ENCODE measurements at places on chromosomes 3 and 15.

- DNase-seq: no peak
Observed at GRCh38 chr3:107861422-107861821, 229.4 kb downstream of the CD47 start.

- no peak for DNase-seq
Observed at GRCh38 chr15:40333922-40334492, 6.7 kb downstream of the CCDC9B start.

GRCh38 chr3:183439515-183439914, 11.1 kb upstream of the MCF2L2 start:
- no peak for DNase-seq

DNA sequence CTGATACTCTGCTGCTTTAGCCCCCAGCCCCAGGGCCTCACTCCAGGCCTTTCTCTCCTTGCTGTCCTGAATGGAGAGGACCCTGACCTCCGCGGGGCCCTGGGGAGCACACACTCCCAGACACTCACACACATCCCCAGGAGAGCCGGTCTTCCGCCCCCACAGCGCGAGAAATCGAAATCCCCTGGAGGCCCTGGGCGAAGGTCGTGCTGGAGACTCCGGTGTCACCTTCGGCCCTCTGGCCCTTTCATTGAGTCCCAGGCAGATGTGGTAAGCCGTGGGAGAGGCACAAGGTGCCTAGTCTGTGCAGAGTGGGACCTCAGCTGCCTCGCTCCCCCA, 848 bp upstream of the GOLGA8B start:
- DNase-seq: no peak

DNA sequence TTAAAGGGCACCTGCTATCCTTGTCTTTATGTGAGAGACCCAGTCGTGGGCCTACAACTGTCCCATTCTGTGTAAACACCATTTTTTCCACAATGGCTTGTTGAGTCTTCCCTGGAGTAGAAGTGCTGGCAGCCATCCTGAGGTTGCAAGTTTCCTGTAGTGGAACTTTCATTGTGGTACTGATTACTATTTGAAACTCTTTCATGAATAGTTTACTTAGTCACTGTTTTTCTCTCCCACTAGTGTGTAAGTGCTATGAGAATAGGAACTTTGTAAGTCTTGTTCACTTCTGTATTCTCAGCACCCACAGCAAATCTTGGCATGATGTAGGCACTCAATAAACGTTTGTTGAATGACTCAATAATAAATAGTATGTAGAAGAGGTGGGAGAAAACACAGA, 48.6 kb downstream of the RARB start:
- no peak for DNase-seq

DNA sequence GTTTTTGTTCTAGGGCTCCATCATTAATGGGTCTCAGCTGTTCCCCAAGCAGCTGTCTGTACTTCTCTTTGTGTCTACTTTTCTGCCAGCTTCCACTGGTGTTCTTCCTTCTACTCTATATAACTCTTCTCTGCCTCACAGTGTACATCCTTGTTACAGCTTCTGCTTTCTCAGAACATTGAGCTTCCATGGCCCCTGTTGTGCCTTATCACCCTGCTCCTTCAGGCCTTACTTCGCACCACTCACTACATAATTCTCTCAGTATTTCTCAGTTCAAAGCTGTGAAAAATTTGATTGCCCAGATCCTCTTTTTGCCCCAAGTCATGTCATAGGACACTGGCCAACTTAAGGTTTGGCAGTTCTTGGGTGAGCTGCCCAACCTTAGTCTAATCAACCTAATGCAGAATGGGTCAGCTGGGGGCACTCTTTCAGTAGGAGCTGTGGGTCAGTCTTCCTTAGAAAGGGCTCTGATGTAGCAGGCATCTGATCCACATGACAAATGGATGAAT, 28.9 kb downstream of the CSTA start:
- no peak for DNase-seq

DNA sequence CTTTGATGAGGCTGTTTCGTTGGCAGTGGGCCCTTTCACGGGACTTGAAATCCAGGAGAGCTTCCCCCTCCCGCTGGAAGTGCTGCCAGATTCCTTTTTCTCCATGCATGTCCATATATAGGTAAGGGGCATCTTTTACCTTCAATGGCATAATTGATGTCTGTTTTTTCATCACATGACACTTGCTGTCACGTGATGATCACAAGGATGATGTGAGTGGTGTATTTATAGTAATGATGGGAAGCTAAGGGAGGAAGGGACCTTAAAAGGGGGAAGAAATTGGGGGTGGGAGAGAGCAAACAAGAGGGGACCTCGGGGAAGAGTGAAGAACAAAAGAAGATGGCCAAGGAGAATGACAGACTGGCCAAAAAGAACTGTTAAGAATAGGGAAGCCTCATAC, 11.3 kb upstream of the SUSD5 start:
- no peak for DNase-seq

- DNase-seq: no peak
Observed at GRCh38 chr3:124441766-124442165, 288.5 kb upstream of the UMPS start.

- no peak for DNase-seq
Observed at GRCh38 chr15:64398575-64398974, 10.9 kb downstream of the TRIP4 start.

- DNase-seq: no peak
Observed at GRCh38 chr15:40825661-40826422, 2.7 kb downstream of the PPP1R14D start.

DNA sequence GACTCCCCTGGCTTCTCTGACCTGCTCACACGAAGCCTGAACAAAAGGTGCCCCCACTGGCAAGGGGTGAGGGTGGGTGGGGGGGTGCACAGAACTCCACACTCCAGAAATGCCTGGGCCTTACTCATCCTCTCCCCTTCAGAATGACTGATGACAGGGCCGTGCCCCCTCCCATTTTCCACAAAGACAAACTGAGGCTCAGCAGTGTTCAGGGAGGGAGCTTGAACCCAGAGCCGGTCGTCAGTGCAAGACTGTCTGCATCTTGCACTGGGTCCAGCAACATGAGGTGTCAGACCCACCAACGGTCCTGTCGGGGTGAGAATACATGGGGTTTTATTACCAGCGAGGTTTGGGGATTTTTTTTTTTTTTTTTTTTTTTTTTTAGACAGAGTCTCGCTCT, 15.3 kb downstream of the IGDCC3 start:
- DNase-seq: no peak

DNA sequence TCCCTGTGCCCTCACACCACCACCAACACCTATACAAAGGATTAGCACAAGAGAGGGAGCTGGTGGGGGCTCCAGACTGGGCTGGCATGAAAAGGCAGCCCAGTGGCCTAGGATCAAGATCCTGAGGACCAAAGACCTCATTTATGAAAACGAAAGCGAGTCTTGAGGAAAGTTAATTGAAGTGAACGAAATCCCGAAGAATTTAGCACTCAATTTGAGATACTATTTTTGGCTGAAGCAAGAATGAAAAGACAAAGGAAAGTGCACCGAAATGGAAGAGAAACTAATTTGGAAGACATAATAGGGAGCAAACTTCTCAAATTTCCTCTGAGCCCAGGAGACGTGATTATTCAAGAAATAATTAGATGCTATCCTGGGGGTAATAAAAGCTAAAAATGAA, 68.7 kb upstream of the SLC6A11 start:
- DNase-seq: no peak

DNA sequence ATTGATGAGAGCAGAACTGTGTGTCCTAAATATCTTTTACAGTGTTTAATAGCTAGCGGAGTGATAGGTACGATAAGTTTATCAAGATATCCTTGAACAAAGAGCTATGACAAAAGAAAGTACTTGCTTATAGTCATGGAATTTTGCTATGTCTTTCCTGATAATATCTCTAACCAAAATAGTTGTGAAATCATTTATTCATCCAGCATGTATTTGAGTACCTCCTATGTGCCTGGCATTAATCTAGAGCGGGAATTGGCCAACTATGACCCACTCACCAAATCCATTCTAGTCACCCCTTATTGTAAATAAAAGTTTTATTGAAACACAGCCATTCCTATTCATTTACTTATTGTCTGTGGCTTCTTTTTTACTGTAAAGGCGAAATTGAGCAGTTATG, 46.6 kb downstream of the ZFAND6 start:
- DNase-seq: peak; percentile 17

DNA sequence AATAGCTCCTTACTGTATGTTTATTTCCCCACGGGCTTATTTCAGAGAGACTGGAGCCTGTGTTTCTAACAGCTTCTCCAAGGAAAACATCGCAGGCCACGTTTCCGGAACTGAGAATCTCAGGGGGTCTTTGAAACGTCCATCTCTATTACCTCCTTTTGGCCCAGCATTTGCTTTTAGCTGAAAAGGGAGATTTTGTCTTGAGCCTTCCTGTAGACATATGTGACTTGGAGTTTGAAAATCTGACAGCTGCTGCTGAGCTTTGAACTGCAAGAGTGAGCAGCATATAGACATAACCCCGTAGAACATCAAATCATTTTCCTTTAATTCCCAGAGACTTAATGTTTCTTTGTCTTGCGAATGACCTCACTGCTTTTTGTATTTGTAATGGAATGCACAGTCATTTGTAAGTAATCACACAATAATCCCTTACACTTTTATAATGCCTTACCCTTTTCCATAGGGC, 54.6 kb downstream of the LPP start:
- DNase-seq: no peak

- DNase-seq: no peak
Observed at GRCh38 chr3:152291649-152292066, 22.9 kb downstream of the MBNL1 start.

- no peak for DNase-seq
Observed at GRCh38 chr3:39361252-39361927, 21.8 kb upstream of the SLC25A38 start.

- no peak for DNase-seq
Observed at GRCh38 chr15:29045717-29046116, 159.9 kb downstream of the APBA2 start.

GRCh38 chr3:46085421-46086082, 58.3 kb upstream of the XCR1 start:
- DNase-seq: no peak

DNA sequence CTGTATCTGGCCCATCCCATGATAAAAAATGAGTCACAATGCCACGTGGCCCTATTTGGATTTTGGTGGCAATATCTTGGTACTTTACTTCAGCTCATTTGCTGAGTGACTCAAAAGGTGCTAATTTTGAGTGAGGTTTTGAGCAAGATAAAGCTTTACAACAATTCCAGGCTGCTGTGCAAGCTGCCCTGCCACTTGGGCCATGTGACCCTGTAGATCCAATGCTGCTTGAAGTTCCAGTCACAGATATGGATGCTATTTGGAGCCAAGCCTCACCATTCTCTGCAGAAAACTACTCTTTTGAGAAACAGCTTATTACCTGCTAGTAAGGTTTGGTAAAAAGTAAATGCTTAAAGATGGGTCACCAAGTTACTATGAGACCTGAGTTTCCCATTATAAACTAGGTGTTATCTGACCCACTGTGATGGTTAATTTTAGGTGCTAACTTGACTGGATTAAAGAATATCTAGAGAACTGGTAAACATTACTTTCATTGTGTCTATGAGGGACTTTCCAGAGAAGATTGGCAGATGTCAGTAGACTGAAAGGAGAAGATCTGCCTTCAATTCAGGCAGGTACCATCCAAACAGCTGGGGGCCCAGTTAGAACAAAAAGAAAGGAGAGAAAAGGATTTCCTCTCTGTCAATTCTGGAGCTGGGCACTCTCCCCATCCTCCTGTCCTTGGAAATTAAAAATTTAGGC, 1083.9 kb downstream of the DIPK2A start:
- DNase-seq: no peak

DNA sequence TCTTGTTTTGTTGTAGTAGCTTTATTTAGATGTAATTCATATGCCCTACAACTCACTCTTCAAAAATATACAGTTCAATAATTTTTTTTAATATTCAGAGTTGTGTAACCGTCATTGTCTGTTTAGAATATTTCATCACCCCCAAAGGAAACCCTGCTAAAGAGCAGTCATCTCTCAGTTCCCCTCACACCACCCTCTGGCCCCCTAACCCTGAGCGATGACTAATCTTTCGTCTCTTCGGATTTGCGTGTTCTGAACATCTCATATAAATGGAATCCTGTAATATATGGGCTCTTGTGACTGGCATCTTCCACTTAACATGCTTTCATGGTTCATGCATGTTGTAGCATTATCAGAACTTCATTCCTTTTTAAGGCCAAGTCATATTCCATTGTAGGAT, 183.8 kb downstream of the ATG7 start:
- peak; percentile 83 for DNase-seq

- DNase-seq: no peak
Observed at GRCh38 chr3:43005981-43006380, 26.9 kb downstream of the GASK1A start.

DNA sequence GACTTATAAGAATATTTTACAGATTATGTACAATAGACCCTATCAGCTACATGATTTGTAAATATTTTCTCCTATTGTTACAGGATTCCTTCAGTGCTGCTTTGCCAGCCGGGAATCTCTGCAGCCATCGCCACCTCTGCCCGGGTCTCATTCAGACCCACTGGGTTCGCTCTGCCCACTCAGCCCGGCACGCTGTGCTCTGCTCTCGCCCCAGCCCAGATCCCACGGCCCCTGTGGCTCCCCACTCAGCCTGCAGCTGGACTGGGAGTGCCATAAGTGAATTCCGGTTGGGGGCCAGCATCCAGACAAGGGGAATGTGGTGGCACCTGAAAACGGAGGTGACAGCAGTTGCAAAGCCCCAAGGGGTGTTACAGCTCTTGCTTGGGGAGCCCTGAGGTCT, 71.8 kb downstream of the NPAP1 start:
- no peak for DNase-seq

DNA sequence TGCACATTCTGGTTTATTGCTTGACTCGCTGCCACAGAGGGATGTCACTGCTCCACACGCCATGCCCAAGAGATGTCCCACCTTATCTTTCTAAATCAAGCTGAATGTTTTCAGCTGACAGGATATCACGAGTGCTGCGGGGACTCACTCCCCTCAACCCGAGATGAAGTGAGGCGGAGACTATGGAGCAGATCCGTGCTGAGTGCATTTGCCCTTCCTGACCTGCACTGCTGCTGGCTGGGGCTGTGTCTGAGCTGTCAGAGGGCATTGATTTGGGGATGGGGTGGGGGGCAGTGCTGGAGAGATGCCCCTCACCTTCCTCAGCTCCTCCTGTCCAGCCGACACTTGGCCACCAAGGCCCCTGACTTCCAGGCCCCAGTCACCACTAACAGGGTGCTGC, 40.5 kb upstream of the CSPG4 start:
- no peak for DNase-seq

DNA sequence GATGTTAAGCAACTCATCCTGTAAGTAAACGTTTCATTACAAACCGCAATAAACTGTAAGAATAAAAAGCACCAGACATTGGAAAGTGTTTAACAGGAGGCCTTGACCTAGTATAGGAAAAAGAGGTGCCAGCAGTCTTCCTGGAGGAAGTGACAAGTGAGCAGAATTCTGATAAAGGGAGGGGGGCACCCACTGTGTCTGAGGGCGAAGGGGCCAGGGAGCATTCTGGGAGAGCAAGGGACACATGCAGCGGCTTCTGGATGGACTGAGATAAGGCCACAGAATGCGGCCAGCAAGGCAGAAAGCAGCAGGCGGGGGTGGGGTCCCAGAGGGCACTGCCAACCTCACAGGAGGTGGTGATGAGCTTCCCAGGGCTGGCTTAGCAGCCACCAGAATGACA, 80.2 kb downstream of the MTHFS start:
- DNase-seq: no peak

- DNase-seq: no peak
Observed at GRCh38 chr3:19559724-19560442, 374.1 kb downstream of the EFHB start.
